ENCODE measurements at places on chromosomes 5 and 9. TPM values are rescaled to one million over a fixed set of nuclear protein-coding genes. Genes with fewer than 3 reads are reported as not detected.

NADK2 gene
- 20.3 TPM for total RNA-seq

TMOD1 gene
- 0.74 TPM for total RNA-seq

TICAM2 gene
- 3.5 TPM for total RNA-seq

SNAPC4 gene
- total RNA-seq: 17.5 TPM

WWC1 gene
- total RNA-seq: 0.91 TPM

DND1 gene
- 1.1 TPM for total RNA-seq

PALM2AKAP2 gene
- not detected for total RNA-seq

ALAD gene
- total RNA-seq: 29.5 TPM

DNA sequence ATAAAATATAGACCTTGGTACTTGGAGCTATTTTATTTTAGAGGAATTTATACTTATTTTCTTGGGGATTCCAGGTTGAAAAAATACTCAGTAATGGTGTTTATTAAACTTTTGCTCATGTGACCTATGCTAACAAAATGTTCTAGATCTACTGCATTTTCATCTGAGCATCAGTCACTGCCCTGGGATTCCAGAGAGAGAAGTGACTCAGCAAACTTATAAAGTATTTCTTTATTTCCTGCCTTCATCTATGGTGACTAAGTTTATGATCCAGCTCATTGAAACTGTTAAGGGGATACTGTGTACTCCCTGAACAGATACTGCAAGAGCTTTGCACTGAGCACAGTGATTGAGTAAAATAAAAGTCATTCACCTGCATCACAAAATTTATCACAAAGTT lies 298.5 kb upstream of the CDH18 start:
- no peak overlapping the region for H3K4me3 ChIP-seq
- H3K36me3 ChIP-seq: no peaks in the 10 kb centered on the region
- H3K27ac ChIP-seq: no peak overlapping the region
- no peak for DNase-seq

- H3K4me1 ChIP-seq: peaks cover 55% of the 10 kb centered on the region
- H3K4me3 ChIP-seq: no peak overlapping the region
- no peaks in the 10 kb centered on the region for H3K27me3 ChIP-seq
- H3K27ac ChIP-seq: peak overlapping the region; percentile 31
- peaks cover 11% of the 10 kb centered on the region for H3K36me3 ChIP-seq
Observed at GRCh38 chr9:93127395-93127911, 6.6 kb downstream of the NINJ1 start.

GRCh38 chr5:115873392-115873791 lies 31.7 kb downstream of the AP3S1 start:
- DNase-seq: peak; percentile 44
- H3K27me3 ChIP-seq: no peaks in the 10 kb centered on the region
- H3K27ac ChIP-seq: no peak overlapping the region
- no peak overlapping the region for H3K4me3 ChIP-seq
- H3K36me3 ChIP-seq: peaks cover 5% of the 10 kb centered on the region
- H3K4me1 ChIP-seq: peaks cover 10% of the 10 kb centered on the region

DNA sequence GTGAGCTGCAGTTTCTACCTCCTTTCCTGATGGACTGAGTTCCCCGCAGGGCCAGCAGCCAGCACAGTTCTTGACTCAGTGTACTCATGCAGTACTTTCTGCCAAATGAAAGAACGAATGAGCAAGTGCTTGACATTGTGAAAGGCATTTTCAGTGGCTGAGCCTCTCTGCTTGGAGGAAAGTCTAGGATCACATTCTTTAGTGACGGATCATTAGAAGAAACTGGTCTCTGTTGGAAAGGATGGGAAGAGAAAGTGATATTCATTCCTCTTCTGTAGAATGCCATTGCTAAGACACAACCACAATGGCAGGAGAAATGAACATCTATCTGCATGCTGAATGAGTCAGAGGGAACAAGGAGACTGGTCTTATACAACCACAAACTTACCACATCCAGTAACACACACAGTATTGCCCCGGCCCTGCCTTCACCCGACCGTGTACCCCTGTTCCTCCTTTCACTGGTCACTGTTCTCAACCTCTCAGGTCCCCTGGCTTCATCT lies 206.9 kb downstream of the CRB2 start:
- H3K4me1 ChIP-seq: no peaks in the 10 kb centered on the region
- DNase-seq: no peak
- H3K27ac ChIP-seq: no peak overlapping the region
- H3K27me3 ChIP-seq: no peaks in the 10 kb centered on the region
- H3K36me3 ChIP-seq: no peaks in the 10 kb centered on the region
- H3K4me3 ChIP-seq: no peak overlapping the region

- no peaks in the 10 kb centered on the region for H3K27me3 ChIP-seq
- no peak for DNase-seq
- H3K4me1 ChIP-seq: peaks cover 17% of the 10 kb centered on the region
- H3K27ac ChIP-seq: no peak overlapping the region
- no peak overlapping the region for H3K4me3 ChIP-seq
Observed at GRCh38 chr5:149217096-149217802, 54.4 kb upstream of the AFAP1L1 start.

DNA sequence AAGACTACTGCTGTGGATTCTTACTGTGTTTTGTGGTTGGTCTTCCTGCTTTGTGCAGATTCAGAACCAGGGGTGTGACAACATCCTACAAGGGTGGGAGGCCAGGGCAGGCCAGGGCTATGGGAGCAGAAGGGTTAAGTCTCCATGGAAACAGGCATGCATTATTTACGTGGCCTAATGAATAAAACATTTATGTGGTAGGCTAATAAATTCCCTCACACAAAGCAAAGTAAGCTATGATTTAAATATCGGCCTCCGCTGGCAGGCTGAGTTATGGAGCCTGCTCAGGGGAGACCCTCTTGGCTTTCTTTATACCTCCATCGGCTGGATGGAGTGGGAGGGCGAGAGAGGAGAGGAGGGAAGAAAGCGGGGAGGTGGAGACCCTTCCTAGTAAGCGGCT lies 230.3 kb upstream of the MVB12B start:
- no peaks in the 10 kb centered on the region for H3K36me3 ChIP-seq
- no peak overlapping the region for H3K27ac ChIP-seq
- no peak for DNase-seq

DNA sequence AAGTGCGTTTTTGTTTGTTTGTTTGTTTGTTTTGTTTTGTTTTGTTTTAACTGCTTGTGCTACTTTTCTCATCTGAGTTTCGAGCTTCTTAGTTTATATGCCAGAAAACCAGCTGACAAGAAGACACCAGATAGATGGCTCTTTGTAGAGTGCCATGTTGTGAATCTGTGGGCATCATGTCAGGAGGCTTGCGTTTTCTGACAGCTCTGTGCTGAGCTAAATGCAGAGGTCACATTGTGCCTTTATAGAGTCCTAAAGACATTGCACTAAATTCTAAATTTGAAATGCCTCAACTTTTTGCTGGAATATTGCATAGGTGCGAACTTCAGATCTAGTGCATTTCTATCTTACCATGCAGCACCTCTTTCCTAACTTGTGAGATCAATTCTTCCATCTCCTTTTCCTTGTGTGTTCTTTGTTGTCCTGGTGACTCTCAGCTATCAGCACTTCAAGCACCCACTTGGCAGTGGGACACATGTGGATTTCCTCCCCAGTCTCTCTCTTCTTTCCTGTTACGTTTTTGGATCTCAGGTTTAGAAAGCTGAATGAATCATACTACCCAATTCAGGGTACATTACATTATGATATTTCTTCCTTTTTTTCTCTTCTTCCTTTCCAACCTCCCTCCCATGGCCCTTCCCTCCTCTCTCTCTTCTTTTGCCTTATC lies 379.0 kb upstream of the RPS23 start:
- no peak overlapping the region for H3K4me3 ChIP-seq
- DNase-seq: no peak
- no peaks in the 10 kb centered on the region for H3K4me1 ChIP-seq
- H3K36me3 ChIP-seq: no peaks in the 10 kb centered on the region
- H3K27ac ChIP-seq: no peak overlapping the region

GRCh38 chr5:4295663-4296339 lies 700.2 kb downstream of the IRX1 start:
- no peak for DNase-seq
- H3K36me3 ChIP-seq: no peaks in the 10 kb centered on the region
- H3K27ac ChIP-seq: no peak overlapping the region
- H3K27me3 ChIP-seq: no peaks in the 10 kb centered on the region
- no peaks in the 10 kb centered on the region for H3K4me1 ChIP-seq

- H3K27me3 ChIP-seq: no peaks in the 10 kb centered on the region
- DNase-seq: peak; percentile 84
- H3K4me1 ChIP-seq: peaks cover 22% of the 10 kb centered on the region
- no peak overlapping the region for H3K4me3 ChIP-seq
- H3K27ac ChIP-seq: peak overlapping the region; percentile 63
Observed at GRCh38 chr9:113634596-113635515, 171.3 kb downstream of the RGS3 start.

DNA sequence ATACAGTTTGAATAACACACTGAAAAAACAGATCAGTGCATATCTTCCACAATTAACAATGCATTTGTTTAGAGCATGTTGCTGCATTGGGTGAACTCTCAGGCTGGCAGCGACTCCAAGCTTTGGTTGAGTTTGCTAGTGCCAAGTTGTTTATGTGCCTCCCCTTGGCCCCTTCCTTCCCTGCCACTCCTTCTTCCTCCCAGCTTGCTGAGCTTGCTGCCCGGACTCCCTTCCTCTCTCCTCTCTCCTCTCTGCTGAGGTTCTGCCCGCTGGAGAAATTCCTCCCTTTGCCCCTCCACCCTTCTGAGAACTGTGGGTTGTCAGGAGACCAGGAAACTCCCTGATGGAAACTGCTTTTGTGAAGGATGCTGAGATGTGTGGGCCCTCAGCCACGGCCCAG lies 247.3 kb downstream of the PDZD2 start:
- H3K27ac ChIP-seq: no peak overlapping the region
- no peak overlapping the region for H3K4me3 ChIP-seq
- no peak for DNase-seq
- no peaks in the 10 kb centered on the region for H3K27me3 ChIP-seq

DNA sequence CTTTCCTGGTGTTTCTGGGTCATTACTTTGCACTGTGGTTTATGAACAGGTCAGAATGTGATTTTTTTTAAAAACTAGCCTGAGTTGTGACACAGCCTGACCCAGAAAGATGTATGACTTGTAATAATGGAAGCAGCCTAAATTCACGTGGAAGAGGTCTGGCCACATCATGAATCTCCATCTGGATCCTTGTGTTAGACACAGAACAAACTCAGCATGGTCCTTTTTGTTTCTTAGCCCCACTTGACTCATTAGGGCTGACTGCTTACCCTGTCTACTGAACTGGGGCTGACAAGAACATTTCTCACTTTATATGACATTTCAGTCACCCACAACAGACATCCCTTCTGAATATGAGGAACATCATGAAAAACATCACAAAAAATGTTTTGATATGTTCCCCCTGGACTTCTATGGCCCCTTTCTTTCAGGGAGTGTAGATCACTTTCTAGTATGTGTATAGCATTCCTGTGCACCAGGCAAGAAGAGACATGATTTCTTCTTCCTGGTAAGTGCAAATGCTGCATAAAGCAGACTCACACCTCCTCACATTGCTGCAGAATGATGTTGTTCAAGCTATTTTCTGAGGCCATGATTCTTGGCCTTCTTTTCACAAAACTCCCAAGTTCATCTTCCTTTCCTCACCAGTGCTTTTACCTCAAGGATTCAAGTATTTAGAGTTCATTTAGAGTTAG lies 52.3 kb downstream of the ZNF622 start:
- H3K36me3 ChIP-seq: no peaks in the 10 kb centered on the region
- no peak overlapping the region for H3K4me3 ChIP-seq
- no peaks in the 10 kb centered on the region for H3K27me3 ChIP-seq
- no peak overlapping the region for H3K27ac ChIP-seq
- no peak for DNase-seq

DNA sequence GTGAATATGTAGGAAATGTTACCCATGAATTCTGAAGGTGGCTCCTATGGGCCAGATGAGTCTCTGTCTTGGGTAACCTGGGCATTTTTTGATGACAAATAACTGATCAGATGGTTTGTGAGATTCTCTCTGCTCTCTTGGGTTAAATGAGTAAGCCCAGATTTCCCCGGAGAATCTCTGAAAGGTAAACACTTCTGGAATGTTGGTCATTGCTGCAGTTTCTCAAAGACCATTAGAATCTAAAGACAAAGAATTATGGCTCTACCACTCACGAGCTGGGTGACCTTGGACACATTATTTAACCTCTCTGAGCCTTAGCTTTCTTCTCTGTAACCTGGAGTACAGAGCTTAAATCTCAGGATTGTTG lies 191.2 kb downstream of the DAB2IP start:
- H3K4me3 ChIP-seq: no peak overlapping the region
- H3K4me1 ChIP-seq: peaks cover 15% of the 10 kb centered on the region
- no peak overlapping the region for H3K27ac ChIP-seq
- DNase-seq: peak; percentile 31
- H3K36me3 ChIP-seq: no peaks in the 10 kb centered on the region

DNA sequence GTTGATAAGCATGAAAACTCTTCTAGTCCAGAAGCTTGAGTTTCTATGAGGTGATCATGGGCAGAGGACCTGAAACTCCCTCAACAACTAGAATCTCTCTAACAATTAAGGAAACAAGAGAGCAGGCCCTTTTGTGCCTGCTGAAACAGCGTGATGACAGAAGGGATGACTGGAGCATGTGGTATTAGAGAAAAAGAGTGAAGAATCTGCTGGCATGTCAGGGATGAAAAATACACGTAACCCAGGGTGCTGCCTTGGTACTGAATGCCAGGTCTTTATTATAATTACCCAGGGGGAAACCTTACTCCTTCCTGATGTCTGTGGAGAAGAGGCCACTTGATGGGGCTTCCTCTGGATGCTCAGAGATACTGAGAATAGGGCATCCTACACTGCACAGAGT lies 167.8 kb downstream of the CRB2 start:
- H3K4me3 ChIP-seq: no peak overlapping the region
- H3K36me3 ChIP-seq: no peaks in the 10 kb centered on the region
- H3K4me1 ChIP-seq: no peaks in the 10 kb centered on the region
- H3K27me3 ChIP-seq: no peaks in the 10 kb centered on the region
- DNase-seq: no peak
- no peak overlapping the region for H3K27ac ChIP-seq

- H3K4me1 ChIP-seq: peaks cover 14% of the 10 kb centered on the region
- H3K36me3 ChIP-seq: no peaks in the 10 kb centered on the region
- H3K27ac ChIP-seq: no peak overlapping the region
- no peaks in the 10 kb centered on the region for H3K27me3 ChIP-seq
- DNase-seq: peak; percentile 60
- H3K4me3 ChIP-seq: peak overlapping the region; percentile 7
Observed at GRCh38 chr5:78509884-78510769, 138.4 kb downstream of the LHFPL2 start.

GRCh38 chr5:111755345-111755941 lies 1.6 kb downstream of the NREP start:
- H3K27ac ChIP-seq: peak overlapping the region; percentile 97
- H3K4me1 ChIP-seq: peaks cover 29% of the 10 kb centered on the region
- DNase-seq: no peak
- no peaks in the 10 kb centered on the region for H3K27me3 ChIP-seq
- H3K4me3 ChIP-seq: peak overlapping the region; percentile 100

DNA sequence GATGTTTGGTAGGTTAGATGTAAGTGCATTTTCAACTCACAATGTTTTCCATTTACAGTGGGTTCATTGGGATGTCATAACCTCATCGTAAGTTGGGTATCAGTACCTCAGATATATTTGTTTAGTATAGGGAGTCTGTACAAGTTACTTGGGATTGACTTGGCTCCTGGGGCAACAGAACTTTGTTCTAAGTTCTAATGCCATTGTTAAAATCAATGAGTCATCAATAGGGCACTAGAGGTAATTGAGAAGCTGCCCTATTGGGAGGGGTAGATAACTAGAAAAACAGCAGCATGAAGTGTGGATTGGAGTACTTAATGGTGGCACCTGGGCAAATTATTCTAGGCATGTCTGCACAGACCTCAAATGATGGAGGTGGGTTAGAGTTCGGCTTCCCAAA lies 272.8 kb downstream of the DOCK8 start:
- H3K27me3 ChIP-seq: peaks cover 9% of the 10 kb centered on the region
- no peak for DNase-seq
- H3K36me3 ChIP-seq: no peaks in the 10 kb centered on the region
- H3K4me1 ChIP-seq: peaks cover 9% of the 10 kb centered on the region
- no peak overlapping the region for H3K4me3 ChIP-seq
